ENCODE measurements at places on chromosomes 11 and 22. TPM values are rescaled to one million over a fixed set of nuclear protein-coding genes. Genes with fewer than 3 reads are reported as not detected.
A peak's percentile ranks its signal among the peaks of the same experiment; 100 is the strongest.

- DNase-seq = no peak
Measured at GRCh38 chr11:104370478-104370877, 206.5 kb upstream of the PDGFD start.

DNA sequence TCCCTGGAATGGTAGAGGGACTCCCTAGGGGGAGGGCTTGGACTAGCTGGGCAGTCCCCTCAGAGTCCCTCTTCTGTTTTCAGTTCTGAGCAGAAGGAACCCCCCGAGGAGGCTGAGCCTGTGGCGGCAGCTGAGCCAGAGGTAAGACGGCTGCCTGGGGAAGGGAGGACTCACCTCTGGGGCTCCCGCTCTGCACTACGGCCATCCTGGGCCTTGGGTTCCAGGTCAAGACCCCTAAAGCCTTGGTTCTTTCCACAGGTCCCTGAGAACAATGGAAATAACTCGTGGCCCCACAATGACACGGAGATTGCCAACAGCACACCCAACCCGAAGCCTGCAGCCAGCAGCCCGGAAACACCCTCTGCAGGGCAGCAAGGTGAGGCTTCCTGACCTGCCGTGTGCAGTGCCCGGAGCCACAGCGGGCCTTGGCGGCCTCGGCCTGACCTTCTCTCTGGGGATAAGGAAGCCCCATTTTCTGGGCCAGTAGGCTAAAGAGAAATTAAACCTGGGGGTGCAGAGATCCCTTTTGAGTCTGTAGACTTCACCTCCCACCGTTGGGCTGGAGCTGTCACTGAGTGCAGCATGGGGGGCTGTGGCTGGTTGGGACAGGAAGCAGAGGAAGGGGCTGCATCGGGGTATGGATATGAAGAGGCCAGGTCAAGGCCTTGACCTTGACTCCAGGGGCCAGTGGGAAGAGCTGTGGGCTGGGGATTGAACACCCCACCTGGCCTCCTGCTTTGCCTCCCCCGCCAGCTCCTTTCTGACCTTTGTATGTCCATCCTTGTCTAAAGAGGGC, 15.0 kb downstream of the INCENP start:
- DNase-seq = no peak

GRCh38 chr11:87454241-87454640, 416.5 kb downstream of the TMEM135 start:
- DNase-seq = no peak

Gene TRIM49C
- total RNA-seq = not detected

- peak; percentile 37 for DNase-seq
Measured at GRCh38 chr22:29149841-29150555, 55.7 kb upstream of the EMID1 start.

DNA sequence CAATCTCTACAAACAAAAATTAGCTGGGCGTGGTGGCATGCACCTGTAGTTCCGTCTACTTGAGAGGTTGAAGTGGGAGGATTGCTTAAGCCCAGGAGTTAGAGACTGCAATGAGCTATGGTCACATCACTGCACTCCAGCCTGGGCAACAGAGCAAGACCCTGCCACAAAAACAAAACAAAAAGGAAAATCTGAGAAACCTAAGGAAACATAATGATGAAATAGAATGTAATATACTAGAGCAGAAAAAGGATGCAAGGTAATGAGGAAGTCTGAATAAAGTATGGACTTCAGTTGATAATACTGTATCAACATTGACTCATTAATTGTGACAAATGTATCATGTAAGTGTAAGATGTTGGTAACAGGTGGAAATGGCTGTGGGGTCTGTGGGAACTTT, 8.1 kb downstream of the NPAS4 start:
- DNase-seq = no peak

DNA sequence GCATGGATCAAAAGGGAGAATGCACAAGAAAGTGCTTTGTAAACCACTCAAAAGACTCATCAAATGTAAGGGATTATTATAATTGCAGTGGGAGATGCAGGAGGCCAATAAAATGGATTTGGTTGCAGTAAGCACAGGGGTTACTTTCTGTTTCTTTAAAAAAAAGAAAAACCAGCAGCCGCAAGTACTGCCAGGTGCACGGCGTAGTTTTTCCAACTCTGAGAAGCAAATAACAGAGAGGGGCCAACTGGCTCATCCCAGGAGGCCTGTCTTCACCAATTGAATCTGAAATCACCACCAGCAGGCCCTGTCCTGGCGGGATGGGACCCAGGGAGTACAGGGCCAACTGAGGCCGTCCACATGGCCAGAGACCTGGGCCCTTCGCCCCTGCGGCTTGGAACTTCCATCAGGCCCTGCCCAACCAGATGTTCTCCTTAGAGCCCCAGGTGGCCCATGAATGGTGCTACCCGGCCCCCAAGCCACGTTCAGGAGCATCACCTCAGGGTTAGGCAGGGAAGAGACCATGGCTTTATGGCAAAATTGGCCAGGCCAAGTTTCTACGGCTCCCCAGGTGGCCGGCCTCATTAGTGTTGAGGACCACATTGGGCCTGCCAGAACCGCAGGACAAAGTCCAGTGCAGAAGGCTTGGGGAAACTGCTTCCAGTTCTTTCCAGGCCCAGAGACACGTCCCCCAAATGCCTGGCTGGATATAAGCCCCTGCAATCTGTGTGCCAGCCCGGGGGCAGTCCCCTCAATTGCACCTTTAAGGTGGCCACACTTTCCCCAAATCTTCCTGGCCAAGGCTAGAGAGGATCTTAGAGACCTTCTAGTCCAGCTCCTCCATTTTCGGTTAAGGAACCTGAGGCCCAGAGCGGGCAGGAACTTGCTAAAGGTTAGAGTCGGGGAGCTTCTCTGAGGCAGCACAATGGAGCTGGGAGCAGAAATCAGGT, 61.7 kb downstream of the CHRDL2 start:
- DNase-seq = no peak

Gene PHLDA2
- total RNA-seq = 5.9 TPM

DNA sequence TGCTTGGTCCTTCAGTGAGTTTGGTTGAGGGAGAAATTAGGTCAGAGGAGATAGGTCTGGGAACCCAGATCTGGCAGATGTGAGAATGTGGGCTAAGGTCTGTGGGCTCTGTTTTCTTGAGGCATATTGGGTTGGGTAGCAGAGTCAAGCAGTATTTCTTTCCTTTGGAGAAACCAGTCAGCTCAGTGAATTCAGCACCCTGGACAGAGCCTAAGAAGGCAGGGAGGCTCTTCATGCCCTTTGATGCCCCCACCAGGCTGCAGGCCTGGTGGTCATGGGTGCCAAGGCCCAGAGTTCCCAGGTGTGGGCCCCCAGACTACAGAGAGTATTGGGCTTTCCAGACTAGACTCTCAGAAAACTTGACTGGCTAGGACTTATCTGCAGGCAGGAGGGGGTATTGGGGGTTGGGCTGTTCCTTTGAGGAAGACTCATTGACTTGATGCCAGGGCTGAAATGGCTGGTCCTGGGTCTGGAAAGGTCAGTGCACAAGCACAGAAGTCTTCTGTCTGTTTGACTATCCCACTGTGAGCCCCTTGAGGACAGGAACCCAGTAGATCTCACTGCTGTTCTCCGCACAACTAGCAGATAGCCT, 45.3 kb upstream of the NECTIN1 start:
- no peak for DNase-seq

DNA sequence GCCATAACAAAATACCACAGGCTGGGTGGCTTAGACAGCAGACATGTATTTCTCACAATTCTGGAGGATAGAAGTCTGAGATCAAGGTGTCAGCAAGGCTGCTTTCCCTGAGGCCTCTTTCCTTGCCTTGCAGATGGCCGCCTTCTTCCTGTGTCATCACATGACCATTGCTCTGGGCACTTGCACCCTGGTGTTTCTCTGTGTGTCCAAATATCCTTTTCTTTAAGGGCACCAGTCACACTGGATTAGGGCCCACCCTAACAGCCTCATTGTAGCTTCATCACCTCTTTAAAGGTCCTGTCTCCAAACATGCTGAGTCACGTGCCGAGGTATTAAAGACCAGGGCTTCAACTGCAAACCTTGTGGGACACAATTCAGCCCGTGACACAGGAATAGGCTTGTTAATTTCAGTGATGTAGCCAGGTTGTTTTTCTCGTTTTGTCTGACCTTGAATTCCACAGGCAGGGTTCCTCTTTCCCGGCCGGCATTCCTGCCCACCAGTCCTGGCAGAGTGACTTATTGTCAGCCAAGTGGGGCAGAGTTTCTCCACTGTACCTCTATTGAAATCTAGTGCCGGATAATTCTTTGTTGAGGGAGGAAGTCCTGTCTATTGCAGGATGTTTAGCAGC, 100.1 kb downstream of the KCNQ1OT1 start:
- DNase-seq = no peak

- no peak for DNase-seq
Measured at GRCh38 chr11:57213342-57214097, 23.5 kb downstream of the APLNR start.

DNA sequence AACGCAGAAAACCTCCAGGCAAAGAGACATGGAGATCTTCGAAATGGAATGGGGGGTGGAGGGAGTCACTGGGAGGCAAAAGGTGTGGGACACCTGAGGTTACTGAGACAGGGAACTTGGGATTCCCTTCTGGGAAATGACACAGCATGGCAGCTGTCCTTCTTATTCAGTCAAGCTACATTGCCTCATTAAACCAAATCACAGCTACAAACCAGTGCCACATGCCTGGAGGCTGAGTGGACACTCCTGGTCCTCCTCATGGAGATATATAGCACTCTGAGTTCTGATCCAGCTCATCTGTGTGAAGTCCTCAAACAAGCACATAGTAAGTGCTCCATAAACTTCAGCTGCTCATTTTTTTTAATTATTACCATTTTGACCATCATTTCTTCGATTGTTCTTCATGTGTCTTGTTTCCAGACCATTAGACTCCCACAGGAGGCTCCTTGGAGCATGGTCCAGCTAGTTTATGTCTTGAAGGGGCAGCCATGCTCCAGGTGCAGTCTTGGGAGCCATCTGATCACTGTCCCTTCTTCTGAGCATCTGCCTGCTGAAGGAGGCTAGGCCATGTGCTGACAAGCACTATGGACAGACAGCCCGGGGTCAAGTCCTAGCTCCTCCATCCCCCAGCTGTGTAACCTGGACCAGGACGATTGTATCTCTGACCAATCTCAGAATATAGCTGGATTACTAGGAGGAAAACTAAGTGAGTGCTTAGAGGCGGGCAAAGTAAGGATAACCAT, 9.7 kb upstream of the FXYD2 start:
- no peak for DNase-seq

DNA sequence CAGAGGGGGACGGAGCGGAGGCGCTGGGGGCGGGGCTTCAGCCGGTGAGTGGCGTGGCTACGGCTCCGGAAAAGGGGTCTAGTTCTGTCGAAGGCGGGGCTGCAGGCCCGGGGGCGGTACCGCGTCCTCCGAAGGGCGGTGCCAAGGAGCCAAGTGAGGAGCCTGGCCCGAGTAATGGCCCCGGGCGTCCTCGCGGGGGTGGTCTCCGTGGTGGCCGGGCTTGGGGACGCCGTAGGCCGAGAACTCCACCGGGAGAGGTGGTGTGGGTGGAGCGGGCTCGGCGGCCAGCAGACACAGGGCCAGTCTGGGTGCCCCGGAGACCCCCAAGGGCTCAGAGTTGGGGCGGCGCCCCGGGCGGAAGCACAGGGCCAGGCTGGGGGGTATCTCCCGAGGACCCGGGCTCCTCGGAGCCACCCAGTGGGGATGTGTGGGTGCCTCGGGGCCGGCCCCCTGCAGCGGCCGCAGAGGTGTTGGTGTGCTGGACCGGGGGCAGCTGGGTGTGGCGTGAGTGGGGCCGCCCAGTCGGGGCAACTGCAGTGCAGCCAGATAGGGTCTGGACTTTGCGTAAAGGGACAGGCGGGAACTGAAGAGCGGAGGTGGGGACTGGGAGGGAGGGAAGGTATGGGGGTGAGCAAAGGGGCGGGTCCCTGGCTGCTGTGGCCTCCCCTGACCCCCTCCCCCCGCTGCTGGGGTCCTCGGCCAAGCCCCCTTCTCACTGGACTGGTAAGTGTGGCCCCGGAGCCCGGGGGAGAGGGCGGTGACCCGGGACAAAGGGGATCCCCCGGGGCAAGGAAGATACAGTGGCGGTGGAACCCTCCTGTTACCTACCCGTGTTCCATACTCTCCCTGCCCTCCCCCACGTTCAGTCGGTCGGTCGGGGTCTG, 838 bp downstream of the FKBP2 start:
- DNase-seq = peak; percentile 40

DNA sequence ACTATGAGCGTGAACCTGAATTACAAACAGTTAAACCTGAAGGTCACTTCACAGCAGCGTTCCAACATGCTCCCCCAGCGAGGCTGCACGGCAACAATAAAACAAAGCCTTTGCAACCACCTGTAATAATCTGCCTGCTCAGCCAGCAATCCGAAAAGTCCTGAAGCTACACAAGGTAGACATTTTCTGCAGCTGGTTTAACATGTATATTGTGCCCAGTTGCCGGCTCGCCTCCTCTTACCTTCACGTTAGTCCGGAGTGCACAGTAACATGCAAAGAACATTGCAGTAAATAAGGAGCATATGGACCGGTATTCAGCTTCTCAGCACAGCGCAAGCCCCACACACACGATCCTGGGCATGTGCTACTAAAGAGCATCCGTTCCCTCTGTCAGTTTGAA, 704.3 kb downstream of the DLG2 start:
- DNase-seq = no peak

Gene GDPD4
- total RNA-seq = not detected

DNA sequence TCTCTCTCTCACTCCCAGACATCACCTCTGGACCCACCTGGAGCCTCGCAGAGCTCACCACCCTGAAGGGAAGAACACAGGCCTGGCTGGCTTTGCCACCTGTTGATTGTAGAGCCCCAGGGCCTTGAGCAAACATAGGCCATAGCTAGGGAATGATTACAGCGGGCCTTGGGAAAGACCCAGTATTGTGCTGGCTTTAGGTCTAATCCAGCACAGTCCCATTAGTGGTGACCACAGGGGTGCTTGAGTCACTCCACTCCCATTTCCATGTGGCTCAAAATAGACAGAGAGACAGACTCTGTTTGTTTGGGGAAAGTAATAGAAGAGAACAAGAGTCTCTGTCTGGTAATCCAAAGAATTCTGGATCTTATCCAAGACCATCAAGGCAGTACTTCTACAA, 42.7 kb upstream of the FAM181B start:
- no peak for DNase-seq

DNA sequence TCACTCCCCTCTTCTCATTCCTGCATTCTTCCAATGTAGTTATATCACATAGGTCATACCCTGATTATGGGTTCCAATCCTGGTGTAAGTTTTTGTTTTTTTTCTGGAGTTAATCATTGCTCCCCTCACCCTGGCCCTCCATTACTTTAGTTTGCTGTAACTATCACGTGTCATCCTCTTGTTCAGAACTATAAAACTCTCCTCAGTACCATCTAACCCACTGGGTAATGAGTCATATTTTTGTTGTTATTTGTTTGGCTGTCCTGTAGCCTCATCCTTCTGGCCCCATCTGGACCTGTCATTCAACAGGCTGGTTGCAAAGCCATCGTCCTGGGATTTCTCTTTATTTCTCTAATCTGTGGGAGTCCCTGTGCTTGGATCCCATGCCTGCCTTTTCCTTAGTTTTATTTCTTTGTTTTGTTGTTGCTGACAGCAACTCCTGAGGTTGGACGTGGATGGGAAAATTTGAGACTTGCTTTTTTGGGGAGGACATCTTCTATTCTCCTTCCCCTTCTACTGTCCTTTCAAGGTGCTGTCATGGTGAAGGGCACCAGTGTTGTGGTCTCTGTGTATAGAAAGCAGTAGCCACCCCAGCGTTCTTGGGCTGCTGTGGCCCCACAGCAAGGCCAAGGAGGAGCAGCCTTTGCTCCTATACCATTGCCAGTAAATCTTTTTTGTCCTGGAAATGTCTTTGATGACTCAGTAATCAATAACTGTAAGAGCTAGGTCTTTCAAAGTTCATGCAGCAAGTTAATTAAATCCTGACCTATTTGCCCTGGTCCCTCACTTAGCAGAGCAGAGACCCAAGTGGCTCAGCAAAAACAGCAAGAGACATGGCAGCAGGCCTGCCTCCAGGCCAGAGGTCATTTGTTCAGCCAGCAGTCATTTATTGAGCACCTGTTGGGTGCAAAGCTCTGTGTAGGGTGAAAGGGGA, 82.5 kb downstream of the C22orf31 start:
- no peak for DNase-seq

Measured in activated naive CD4-positive, alpha-beta T cell treated with anti-CD3 and anti-CD28 coated beads, Interleukin-2, amount 50 U/mL, for 72 hours (primary cell).